Renal pelvis (tissue), 12 donors: ENCODE measurements at places on chromosomes 7 and 10.

- no peak for DNase-seq
Measured at GRCh38 chr10:92278996-92279696, 11.7 kb downstream of the CPEB3 start.

GRCh38 chr7:27875061-27875460 lies 135.1 kb downstream of the TAX1BP1 start:
- no peak for DNase-seq

GRCh38 chr7:148720472-148720871 lies 21.8 kb downstream of the CUL1 start:
- DNase-seq: no peak

- no peak for DNase-seq
Measured at GRCh38 chr7:25545124-25546008, 317.1 kb upstream of the NPVF start.

- no peak for DNase-seq
Measured at GRCh38 chr10:20746856-20747255, 150.3 kb downstream of the NEBL start.

DNA sequence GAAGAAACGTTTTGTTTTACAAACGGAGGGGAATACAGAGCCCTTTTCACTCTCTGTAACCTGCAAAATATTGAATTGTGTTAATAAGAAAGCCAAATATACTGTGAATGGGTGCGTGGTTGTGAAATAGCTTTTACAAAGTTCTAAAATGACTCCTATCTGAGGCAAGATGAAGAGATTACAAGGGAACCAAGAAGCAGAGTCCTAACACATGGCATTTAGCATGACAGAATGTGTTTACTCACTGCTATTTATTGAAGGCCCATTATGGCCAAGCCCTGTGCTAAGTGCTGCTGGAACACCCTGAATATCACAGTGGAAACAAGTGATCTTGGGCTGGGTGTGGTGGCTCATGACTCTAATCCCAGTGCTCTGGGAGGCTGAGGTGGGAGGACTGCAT lies 12.9 kb downstream of the JCAD start:
- no peak for DNase-seq

DNA sequence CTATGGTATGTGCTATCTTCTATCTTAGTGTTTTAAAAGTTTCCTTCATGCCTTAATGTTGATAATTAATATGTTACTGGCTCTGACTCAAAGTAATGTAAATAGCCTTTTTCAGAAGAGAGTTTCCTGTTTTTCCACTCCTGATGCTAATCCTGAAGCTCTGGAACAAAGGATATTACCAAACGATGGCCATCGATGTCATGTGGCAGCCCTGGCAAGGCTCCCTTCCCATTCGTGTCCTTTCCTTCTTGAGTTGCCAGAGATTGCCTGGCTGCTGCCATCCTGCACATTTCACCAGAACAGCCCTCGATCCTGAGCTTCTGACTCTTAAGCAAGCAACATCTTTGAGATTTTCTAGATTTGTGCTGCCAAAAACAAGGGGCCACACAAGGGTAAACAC lies 46.0 kb downstream of the RNF133 start:
- no peak for DNase-seq

- no peak for DNase-seq
Measured at GRCh38 chr10:115976342-115976741, 296.7 kb downstream of the GFRA1 start.

DNA sequence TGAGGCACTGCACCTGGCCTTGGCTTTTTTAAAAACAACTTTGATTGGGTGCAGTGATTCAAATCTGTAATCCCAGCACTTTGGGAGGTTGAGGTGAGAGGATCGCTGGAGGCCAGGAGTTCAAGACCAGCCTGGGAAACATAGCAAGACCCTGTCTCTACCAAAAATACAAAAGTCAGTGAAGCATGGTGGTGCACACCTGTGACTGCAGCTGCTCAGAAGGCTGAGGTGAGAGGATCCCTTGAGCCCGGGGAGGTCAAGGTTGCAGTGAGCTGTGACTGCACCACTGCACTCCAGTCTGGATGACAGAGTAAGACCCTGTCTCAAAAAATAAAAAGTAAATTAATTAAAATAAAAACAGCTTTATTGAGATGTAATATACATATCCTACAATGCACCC lies 84.9 kb downstream of the NPTX2 start:
- no peak for DNase-seq

DNA sequence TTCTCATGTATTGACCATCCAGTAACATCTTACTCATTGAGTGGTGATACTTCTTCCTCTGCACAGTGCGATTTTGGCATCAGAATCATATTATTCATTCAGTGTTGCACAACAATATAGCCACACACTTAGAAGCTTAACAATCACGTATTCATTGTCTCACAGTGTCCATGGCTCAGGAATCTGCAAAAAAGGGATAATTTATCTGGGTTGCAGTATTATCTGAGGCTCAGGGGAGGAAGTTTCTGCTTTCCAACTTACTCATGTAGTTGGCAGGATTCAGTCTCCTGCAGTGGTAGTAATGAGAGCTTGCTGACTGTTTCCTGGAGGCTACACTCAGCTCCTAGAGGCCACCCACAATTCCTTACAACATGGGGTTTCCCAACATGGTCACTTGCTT lies 803.6 kb downstream of the SORCS1 start:
- no peak for DNase-seq

DNA sequence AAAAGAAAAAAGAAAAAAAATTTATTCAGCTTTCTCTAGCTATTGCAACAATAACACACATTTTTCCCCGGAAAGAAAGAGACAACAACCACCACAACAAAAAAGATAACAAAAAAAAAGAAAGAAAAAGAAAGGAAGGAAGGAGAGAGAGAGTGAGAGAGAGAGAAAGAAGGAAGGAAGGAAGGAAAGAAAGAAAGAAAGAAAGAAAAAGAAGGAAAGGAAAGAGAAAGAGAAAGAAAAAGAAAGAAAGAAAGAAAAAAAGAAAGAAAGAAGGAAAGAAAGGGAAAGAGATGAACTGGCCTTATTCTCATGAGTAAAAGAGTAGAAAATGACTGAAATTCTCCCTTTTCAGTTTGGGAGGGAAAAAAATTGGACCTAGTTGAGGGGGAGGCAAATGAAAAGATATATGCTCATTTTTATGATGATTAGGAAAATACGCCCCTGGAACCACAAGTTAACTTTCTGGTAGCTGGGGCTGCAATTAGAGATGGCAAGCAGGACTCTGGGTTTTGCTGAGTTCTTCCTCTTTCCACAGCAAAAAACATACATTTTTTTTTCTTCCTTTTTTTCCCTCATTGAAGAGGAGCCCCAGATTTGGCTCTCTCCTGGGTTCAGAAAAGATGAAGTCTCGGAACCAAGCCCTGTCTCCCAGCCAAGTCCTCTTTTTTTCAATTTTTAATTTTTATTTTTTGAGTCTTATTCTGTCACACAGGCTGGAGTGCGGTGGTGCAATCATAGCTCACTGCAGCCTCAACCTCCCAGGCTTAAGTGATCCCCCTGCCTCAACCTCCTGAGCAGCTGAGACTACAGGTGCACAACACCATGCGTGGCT lies 12.6 kb upstream of the PRDX3 start:
- no peak for DNase-seq

DNA sequence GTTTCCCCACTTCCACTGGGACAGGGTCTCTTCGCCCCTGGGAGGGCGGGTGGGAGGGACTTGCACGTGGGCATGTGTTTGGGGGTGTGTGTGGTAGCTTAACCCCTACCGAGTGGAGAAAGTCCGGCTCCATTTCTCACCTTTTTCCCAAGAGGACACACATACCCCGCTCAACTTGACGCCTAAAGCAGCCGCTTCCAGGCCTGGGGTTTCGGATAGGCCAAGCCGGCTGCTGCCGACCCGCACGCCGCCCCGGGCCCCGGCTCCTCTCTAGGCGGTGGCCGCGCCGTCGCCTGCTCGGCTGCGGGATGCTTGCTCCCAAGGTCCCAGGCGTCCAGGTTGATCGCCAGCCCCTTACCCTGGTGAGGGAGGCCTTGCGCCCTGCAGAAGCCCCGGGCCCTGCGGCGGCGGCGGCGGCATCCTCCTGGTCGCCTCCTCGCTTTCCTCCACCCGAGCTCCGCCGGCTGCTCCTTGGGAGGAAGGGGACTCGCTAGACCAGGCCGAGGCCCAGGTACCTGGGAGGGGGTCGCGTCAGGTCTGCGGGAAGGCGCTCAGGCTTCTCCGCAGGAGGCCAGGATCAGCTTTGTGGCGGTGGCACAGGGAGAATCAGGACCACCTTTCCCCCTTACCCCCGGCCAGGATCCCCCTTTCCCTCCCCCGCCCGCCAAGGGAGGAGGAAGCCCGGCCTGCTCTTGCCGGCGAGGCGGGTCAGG lies 3.2 kb upstream of the GATA3 start:
- no peak for DNase-seq

DNA sequence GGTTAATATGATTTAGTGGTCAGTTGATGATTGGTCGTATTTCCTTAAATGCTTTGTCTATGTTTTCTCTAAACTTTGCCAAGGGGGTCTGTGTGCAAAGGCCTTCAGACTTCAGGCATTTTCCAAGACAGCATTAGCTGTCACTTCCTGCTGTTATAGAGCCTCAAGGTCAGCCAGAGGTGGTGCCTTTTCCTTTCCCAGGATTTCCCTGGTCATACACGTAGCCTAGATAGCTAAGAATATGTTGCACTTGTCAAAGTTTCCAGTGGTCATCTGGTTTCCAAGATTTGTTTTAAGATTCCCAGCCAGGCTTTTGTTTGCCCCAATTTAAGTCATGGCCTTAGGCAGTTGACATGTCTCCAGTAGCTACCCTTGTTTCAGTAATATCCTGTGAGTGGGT lies 133.2 kb upstream of the IGFBP3 start:
- peak; percentile 9 for DNase-seq

GRCh38 chr10:23543691-23544380 lies 105.0 kb downstream of the OTUD1 start:
- DNase-seq: no peak

DNA sequence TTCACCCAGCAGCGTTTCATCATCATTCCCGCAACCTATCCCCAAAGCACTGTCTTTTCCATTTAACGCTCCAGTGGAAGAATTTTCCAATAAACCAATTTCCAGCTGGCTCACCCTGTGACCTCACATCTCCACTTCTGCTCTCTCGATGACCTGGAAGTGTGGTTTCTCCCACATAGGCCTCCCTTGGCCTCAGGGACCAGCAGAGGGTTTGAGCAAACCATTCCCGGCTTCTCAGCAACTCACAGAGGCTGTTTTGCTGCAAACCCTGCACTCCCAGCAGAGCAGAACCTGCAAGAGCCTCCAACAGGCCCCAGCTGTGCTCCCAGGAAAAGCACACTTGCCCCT lies 523.0 kb upstream of the FOXK1 start:
- DNase-seq: no peak

- no peak for DNase-seq
Measured at GRCh38 chr7:107233174-107233573, 64.4 kb downstream of the HBP1 start.

DNA sequence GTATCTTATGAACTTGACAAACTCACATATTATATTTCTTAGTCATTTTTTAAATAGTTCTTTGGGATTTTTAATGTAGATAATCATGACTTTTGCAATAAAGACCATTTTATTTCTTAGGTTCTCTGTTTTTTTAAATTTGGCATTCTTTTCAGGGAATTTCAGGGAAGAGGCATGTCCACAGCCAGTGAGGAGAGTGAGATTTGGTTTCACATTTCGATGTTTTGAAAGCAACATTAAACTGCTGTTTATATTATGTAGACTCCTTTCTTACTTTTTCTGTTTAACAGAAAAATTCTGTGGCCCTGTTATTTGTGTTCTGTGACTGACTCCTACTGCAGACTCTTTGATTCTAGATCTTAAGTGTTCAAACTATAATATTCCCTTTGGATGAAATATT lies 153.7 kb downstream of the FAM107B start:
- DNase-seq: no peak
